Karpas-422 (cell line): ENCODE measurements at places on chromosomes 7 and 10. TPM values are rescaled to one million over a fixed set of nuclear protein-coding genes. Genes with fewer than 3 reads are reported as not detected.

TUBAL3 gene
- total RNA-seq = 0.11 TPM in 1 of 2 replicates, not detected in the other

LBX1 gene
- total RNA-seq = not detected in 2 replicates

DNA sequence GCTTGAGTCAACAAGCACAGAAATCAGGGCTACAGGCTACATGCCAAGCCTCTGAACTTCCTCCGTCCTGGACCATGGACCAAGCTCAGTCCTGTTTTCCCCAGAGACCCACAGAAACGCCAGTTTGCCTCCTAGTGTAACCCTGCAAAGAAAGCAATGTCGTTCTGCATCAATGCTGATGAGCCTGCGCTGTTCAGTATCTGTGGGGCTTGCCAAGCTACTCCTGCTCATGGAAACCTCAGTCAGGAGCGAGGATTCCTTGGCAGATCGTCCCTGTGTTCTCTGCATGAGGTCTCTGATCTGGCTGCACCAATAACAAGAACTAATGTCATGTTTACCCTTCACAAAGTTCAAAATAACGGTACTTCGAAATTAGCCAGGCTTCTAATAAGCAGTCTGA, 495.5 kb upstream of the C7orf33 start:
- no peak for DNase-seq

RTKN2 gene
- total RNA-seq = not detected in 2 replicates

BLNK gene
- 51.7 and 99.1 TPM in 2 replicates for total RNA-seq

GRCh38 chr7:64551375-64552142, 11.3 kb downstream of the ZNF680 start:
- no peak for DNase-seq

DNA sequence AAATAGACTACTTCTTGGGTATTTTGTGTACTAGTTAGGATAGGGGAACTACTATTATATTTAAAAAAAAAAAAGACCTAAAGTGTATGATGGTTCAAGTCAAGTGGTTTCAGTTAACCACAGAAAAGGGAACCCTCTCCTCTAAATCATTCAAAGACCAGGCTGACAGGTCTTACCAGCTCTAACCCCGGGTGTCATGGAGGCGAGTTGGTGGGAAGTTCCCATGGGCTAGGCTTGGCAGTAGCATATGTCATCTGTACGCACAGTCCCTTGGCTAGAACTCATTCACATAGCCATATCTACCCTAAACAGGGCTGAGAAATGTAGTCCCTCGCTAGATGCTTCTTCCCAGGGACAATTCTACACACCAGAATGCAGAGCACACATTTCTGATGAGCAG, 37.7 kb upstream of the KCNMA1 start:
- DNase-seq = no peak

GRCh38 chr7:66634816-66635215, 6.1 kb downstream of the KCTD7 start:
- peak; percentile 39 for DNase-seq

HOXA5 gene
- total RNA-seq = 3.6 and 4.1 TPM in 2 replicates

C10orf105 gene
- total RNA-seq = not detected in 2 replicates

- no peak for DNase-seq
Measured at GRCh38 chr10:54203401-54203800, 597.6 kb downstream of the PCDH15 start.

MYH16 gene
- total RNA-seq = not detected in 2 replicates
